ENCODE measurements at places on chromosomes 7 and 10. TPM values are rescaled to one million over a fixed set of nuclear protein-coding genes. Genes with fewer than 3 reads are reported as not detected.
A peak's percentile ranks its signal among the peaks of the same experiment; 100 is the strongest.

GPNMB gene
- total RNA-seq, result 0.88 TPM

SLC16A9 gene
- 0.14 TPM for total RNA-seq

- H3K36me3 ChIP-seq, result no peaks in the 10 kb centered on the region
- no peaks in the 10 kb centered on the region for H3K4me1 ChIP-seq
- no peak overlapping the region for H3K4me3 ChIP-seq
These were observed 34.4 kb downstream of the UBTD1 start for GRCh38 chr10:97532935-97533671.

DNA sequence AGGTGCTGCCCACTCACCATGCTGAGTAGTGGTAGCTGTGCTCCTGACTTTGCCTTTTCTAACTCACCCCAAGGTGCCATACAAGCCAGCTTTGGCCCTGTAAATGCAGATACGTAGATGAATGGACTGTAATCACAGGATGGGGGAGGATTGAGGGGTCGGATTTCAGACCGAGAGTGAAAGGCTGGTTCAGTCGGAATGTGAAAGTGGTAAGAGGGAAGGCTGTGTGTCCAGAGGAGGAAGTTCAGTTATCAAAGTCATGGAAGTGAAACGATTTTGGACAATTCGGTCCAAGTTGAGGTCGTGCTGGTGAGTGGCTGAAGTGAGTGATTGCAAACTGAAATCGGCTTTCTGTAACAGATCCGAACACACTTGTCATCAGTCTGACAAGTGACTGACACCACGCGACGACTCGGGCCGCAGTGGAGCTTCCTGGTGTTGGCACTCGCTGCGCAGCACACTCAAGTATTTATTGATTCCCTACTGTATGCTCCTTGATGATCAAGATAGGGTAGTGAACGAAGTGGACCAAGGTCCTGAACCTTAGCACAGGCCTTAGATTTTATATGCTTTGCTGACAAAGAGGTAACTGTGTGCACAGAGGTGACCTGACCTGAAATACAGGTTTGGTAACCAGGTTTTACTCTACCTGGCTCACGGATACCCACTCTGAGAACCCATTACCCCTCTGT, 10.5 kb downstream of the ZNF282 start:
- DNase-seq, result no peak
- no peaks in the 10 kb centered on the region for H3K27me3 ChIP-seq
- H3K27ac ChIP-seq, result peak overlapping the region; percentile 2
- H3K36me3 ChIP-seq, result peaks cover 57% of the 10 kb centered on the region
- no peak overlapping the region for H3K4me3 ChIP-seq
- H3K4me1 ChIP-seq, result peaks cover 60% of the 10 kb centered on the region

DNA sequence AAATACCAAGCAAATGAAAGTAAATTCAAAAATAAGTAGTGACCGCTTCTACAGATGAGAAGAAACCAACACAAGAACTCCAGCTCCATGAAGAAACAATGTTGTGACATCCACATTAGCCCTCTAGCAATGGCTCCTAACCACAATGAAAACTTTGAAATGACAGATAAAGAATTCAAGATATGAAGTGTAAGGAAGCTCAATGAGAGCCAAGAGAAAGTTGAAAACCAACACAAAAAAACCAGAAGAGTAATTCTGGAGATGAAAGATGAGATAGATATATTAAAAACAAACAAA, 68.2 kb upstream of the DDC start:
- no peak for DNase-seq
- peaks cover 6% of the 10 kb centered on the region for H3K36me3 ChIP-seq
- no peaks in the 10 kb centered on the region for H3K4me1 ChIP-seq
- no peaks in the 10 kb centered on the region for H3K27me3 ChIP-seq
- H3K27ac ChIP-seq, result no peak overlapping the region

DNA sequence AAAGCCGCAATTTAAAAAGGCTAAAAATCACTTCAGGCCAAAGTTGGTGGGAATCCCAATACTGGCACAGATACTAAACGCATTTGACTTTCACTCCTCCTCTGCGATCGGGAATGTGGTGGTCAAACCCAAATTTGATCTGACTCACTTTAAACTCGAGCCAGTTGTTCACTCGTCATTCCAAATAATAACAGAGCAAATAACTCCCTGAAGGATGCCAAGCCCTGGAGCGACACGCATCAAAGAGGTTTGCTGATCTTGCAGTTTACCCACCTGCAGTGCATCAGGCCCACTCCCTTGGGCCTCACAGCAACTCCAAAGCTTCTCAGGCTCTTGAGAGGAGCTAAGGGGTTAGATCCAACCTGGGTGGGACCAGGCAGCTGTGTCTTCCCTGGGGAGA, 12.2 kb downstream of the PTN start:
- H3K27me3 ChIP-seq, result no peaks in the 10 kb centered on the region
- H3K36me3 ChIP-seq, result no peaks in the 10 kb centered on the region
- no peaks in the 10 kb centered on the region for H3K4me1 ChIP-seq
- DNase-seq, result no peak
- H3K4me3 ChIP-seq, result no peak overlapping the region
- H3K27ac ChIP-seq, result no peak overlapping the region

DNA sequence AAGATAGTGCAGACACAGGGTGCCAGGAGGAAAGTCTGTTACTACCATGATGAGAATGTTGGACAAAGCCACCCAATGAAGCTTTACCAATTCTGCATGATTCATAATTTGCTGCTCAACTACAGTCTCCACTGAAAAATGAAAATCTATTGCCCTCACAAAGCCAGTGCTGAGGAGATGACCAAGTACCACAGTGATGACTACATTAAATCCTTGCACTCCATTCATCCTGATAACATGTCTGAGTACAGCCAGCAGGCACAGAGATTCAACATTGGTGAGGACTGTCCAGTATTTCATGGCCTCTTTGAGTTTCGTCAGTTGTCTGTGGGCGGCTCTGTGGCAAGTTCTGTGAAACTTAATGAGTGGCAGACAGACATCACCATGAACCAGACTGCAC, 144.0 kb downstream of the PLCE1 start:
- H3K4me3 ChIP-seq, result no peak overlapping the region
- no peaks in the 10 kb centered on the region for H3K27me3 ChIP-seq
- DNase-seq, result no peak

BTBD16 gene
- total RNA-seq, result not detected

PPIA gene
- 1,316 TPM for total RNA-seq

- DNase-seq, result no peak
- H3K4me1 ChIP-seq, result peaks cover 17% of the 10 kb centered on the region
- no peaks in the 10 kb centered on the region for H3K36me3 ChIP-seq
- no peak overlapping the region for H3K4me3 ChIP-seq
- H3K27me3 ChIP-seq, result no peaks in the 10 kb centered on the region
These were observed 18.0 kb downstream of the SH2B2 start for GRCh38 chr7:102304668-102305067.

DNA sequence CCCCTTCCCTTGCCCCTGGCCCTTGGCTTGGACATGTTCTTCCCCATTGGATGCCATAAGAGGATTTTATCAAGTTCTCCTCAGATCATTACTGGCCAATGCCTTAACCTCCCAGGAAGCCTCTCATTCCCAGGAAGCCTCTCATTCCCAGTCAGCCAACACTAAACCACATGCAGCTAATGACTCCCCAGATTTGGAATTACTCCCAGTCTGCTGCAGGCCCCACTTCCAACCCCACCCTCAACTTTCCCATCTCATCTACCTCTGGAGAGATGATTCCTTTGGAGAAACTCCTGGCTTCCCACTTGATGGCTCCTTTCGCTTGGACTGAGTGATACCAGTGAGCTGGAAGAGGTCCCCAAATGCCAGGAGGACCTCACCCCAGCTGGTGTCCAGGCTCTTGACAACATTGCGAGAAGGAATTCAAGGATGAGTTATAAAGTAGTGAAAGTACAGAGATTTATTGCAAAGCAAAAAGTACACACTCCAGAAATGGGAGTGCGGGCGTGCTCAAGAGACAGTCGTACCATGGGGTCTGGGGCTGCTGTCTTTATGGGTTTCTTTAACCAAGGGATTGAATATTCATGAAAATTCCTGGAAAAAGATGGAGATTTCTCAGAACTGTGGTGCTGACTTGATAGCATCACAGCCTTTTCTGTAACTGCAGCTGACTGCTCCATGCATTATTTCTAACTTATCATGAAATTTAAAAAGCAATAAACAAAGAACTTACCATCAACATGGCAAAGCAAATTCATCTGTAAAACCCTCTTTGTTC, 117.2 kb upstream of the ADCY1 start:
- peaks cover 5% of the 10 kb centered on the region for H3K27me3 ChIP-seq
- DNase-seq, result no peak
- H3K27ac ChIP-seq, result no peak overlapping the region
- H3K4me3 ChIP-seq, result no peak overlapping the region

IGF2BP3 gene
- 2.6 TPM for total RNA-seq

DNA sequence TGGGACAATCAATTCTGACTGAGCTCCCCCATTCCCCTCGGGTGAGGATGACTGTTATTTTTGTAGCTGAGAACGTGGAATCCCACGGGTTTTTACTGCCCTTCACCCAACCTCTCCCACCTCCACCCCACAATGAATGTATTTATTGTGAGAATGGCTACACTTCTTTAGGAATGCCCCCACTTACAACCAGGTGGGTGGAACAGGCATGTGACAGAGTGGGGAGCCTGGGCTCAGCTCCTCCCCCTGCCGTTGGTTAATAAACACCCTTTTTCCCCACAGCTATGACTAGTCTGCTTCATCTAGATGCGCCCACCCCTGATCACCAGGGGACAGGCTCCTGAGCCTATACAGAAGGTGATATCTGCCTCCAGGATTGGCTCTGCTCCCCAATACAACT, 2.0 kb downstream of the MRPL43 start:
- peaks cover 7% of the 10 kb centered on the region for H3K36me3 ChIP-seq
- peaks cover 39% of the 10 kb centered on the region for H3K4me1 ChIP-seq
- no peak overlapping the region for H3K27ac ChIP-seq
- H3K4me3 ChIP-seq, result peak overlapping the region; percentile 12
- no peak for DNase-seq

DNA sequence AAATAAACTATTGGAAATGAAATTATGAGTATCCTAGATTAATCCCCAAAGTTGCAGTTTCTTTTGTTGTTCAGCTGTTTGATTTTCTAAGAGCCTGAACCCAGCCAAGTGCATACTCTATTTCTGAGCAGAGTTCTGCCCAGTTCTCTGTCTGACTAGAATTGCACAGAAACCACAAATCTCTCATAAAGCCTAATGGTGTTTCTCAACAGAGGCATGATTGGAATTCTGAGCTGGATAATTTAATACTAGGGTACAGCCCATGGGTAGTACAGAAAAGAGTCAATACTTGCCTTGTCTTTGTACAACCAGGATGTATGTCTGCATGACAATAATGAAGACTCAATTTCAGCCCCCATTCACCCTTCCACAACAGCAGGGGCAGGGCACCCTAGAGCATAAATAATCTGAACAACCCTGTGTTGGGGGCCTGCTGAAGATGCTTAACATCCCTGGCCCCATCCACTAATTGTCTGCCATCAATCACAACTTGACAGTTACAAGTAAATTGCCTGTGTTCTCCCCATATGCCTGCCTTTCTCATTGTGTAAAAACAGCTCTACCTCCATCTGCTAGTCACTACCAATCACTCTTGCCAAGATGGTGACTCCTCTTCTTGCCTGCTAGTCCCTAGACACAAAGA, 114.4 kb downstream of the NPSR1 start:
- H3K4me3 ChIP-seq, result no peak overlapping the region
- no peaks in the 10 kb centered on the region for H3K27me3 ChIP-seq
- no peak for DNase-seq
- H3K27ac ChIP-seq, result no peak overlapping the region
- H3K4me1 ChIP-seq, result no peaks in the 10 kb centered on the region
- H3K36me3 ChIP-seq, result no peaks in the 10 kb centered on the region

DNA sequence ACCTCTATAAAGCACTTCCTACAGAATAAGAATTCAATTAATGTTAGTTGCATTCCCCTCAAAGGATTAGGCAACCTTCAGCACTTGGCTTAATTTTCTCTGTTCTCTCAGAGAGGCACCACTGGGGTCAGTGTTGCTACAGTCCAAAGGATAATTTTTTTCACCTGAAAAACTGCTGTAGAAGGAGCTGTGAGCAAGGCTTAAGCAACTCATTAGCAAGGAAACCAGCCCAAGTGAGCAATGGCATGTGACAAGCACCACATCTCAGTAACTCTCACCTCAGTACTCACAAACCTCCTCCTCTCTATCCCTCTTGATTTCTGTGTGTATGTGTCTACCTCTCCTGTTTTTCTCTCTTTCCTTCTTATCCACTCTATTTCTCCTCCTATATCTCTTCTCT, 55.9 kb downstream of the DGKI start:
- H3K4me1 ChIP-seq, result no peaks in the 10 kb centered on the region
- H3K27me3 ChIP-seq, result peaks cover 22% of the 10 kb centered on the region
- no peak overlapping the region for H3K4me3 ChIP-seq

DNA sequence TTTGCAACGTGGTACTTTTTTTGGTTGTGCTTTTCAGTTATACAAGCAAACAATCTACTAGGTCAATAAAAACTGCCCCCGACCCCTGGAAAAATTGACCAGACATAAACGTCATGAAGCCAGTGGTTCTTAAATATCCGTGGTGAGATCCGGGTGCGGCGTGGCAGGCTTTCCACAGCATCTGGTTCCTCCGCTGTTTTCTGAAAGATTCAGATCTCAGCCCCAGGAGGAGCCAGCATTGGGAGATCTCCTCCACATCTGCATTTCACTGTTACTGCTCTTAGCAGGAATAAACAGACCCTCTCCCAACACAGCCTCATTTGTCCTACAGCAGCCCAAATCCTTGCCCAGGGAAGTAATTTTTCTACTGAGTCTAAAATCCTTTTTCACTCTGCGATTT, 664.3 kb upstream of the FOXK1 start:
- peaks cover 3% of the 10 kb centered on the region for H3K36me3 ChIP-seq
- no peak overlapping the region for H3K27ac ChIP-seq
- no peak overlapping the region for H3K4me3 ChIP-seq
- no peaks in the 10 kb centered on the region for H3K4me1 ChIP-seq
- DNase-seq, result no peak

BPGM gene
- 27.7 TPM for total RNA-seq

CALML5 gene
- not detected for total RNA-seq

DNA sequence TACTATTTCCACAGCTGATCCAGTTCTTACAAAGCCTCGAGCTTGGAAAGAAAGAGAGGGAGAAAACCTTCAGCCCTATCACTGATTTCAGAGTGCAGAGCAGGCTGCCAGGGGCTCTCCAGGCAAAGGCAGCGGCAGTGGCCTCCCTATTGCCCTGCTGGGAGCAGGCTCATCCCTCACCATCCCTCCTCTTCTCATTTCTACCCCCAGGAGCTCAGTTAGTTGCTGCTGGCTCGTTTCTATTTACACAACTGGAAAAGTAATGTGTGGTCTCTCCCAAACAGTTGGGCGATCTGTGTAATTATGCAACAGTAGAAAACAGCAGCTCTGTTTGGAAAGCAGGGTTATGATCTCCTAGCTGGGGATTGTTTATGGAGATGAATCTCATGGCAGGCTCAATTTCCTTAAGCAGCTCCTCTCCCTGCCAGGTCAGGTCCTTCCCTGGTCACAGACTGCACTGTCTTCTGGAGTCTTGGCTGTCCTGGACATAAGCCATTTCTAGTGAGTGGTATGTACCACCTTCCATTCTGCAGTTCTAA, 28.7 kb upstream of the TNS3 start:
- H3K27ac ChIP-seq, result no peak overlapping the region
- H3K4me1 ChIP-seq, result no peaks in the 10 kb centered on the region
- no peak for DNase-seq
- H3K4me3 ChIP-seq, result no peak overlapping the region

DNA sequence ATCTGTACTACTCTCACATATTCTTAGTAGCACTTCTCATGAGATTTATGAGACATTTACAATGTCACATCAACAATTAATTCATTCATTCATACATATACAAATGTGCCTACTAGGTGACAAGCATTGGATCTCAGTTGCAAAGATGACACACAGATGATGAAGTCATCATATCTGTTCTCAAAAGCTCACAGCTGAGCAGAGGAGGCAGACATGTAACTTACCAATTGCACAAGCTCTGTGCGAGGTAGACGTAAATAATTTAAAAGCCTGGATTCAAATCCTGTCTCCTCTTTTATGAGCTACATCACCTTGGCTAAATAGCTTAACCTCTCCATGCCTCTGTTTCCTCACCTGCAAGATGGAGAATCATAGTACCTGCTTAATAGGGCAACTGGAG, 109.4 kb upstream of the FAM133B start:
- no peaks in the 10 kb centered on the region for H3K27me3 ChIP-seq
- peak overlapping the region; percentile 47 for H3K27ac ChIP-seq
- H3K36me3 ChIP-seq, result peaks cover 30% of the 10 kb centered on the region
